ENCODE measurements at places on chromosomes 12 and 14.
A peak's percentile ranks its signal among the peaks of the same experiment; 100 is the strongest.

DNA sequence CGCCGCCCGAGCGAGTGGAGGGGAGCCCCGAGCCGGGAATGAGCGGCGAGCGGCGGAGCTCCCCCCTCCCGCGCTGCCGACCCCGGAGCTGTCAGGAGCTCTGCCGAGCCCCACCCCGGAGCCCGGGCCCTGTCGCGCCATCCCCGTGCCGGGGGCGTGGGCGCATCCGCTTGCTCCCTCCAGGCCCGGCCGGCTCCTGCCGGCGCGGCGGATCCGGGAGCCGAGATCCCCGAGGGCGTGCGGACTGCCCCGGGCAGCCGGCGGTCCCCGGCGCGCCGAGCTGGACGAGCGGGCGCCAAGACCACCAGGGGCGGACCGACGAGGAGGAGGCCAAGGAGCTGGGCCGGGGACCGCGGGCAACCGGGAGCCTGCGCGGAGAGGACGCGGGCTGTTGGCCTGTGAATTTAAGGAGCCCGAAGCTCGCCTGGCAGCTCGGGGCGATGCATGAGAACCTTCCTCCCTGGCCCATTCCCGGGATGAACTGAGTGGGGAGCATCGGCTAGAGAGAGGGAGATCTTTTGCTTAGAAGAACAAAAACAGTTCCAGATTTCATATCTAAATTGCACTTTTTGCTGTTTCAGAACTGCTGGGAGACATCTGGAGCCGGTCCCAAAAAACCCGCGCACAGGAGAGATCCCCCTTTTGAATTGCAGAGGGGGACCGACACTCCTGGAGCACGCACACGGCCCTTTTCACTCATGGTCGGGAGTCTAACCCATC is 2.0 kb downstream of the PTHLH start:
- DNase-seq, result peak; percentile 54

DNA sequence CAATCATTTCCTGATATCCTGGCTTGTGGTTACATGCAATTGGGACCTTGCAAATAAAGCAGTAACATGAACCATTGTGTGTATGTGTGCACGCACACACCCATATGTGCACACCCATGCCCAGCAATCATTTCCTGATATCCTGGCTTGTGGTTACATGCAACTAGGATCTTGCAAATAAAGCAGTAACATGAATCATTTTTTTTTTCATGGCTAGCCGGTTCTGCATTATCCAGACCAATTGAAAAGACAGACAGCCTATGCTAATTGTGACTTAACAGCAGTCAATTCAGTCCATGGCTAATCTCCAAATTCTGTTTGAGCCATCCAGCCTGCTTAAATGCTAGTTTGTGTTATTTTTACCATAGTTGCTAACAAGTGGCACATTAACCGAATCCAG is 134.3 kb downstream of the TTC7B start:
- DNase-seq, result no peak

GRCh38 chr12:129215556-129215955 is 362.3 kb downstream of the GLT1D1 start:
- no peak for DNase-seq

DNA sequence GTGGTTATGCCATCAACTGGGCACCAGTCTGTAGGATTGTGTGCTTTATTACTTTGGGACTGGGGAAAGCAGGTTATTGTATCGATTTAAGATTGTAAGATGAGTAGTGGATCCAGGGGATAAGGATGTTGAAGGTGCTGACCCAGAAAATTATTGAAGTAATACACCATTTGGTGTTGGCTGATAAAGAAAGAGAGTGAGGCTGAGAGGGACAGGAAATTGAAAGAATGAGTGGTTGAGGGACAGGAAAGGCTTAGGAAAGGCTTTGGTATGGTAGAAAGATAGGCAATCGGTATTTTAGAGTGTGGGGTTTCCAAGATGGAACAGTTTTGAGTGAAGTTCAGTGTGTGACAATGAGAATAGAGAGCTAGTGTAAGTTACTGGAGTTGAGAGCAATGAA is 12.3 kb downstream of the PPHLN1 start:
- DNase-seq, result no peak

DNA sequence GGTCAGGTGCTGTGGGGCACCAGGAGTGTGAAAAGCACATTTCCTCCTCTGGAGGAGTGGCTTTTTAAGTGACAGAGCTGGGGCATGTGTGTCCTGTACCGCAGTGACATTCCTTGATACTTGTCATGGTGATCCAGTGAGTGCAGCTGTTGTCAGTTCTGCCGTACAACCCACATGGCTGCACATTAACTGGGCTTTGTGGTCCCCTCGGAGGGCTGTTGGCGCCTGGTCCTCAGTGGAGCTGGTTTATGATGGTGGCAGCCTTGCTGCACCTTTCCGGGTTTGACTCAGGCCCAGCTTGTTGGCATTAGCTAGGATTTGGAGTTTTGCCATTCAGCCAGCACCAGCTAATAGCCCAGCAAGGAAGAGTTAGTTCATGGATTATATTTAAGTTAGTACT is 77.0 kb downstream of the SLC25A47 start:
- DNase-seq, result no peak

- DNase-seq, result no peak
Measured at GRCh38 chr14:41839661-41840060, 233.0 kb downstream of the LRFN5 start.

DNA sequence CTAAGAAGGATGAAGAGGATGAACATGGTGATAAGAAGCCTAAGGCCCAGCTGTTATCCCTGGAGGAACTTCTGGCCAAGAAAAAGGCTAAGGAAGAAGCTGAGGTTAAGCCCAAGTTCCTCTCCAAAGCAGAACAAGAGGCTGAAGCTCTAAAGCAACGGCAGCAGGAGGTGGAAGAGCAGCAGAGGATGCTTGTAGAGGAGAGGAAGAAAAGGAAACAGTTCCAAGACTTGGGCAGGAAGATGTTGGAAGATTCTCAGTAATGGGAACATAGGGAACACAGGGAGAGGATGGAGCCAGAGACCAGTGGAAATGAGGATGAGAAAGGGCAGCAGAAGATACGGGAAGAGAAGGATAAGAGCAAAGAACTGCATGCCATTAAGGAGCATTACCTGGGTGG is 27.5 kb upstream of the KRT77 start:
- DNase-seq, result no peak

- DNase-seq, result no peak
Measured at GRCh38 chr12:30046376-30046775, 262.6 kb upstream of the TMTC1 start.

DNA sequence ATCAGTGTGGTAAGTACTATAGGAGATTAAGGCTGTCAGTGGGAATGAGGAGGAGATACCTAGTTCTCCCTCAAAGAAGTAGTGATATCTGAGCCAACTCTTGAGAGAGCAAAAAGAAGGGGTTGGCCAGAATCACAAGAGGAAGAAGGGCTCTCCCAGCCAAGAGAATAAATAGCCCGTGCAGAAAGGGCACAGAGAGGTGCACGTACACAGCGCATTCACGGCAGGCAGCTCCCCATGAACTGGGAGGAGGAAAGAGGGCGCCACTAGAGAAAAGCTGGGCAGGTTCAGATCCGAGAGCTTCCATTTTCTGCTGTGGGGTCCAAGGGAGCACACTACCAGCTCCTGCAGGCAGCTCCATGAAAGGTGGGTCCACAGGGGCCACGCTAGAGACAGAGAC is 59.9 kb downstream of the PPP2R5E start:
- DNase-seq, result no peak

Data from ELR (cell line).